Stimulated activated CD8-positive, alpha-beta memory T cell treated with anti-CD3 and anti-CD28 coated beads, Interleukin-4, amount 100 ng/mL, for 1 hour (primary cell): ENCODE measurements at places on chromosomes 5 and 9.

DNA sequence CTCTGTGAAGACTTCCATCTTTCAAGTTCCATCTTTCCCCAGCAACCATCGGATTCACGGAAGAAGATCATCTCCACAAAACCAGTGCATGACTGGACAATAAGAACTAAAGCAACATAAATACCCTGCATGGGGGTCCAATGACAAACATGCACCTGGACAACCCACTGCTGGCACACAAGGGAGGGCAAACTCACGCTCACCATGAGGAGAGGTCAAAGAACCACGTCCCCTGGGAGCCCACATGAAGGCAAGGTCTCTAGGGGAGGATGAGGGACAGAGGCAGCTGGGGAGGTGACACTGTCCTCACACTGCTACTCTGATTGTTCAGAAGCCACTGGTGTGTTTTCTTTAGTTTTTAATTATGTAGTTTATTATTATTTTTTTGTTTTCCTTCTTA lies 190.8 kb downstream of the MED10 start:
- no peak for DNase-seq

GRCh38 chr5:154858972-154859871 lies 795 bp downstream of the CNOT8 start:
- DNase-seq: no peak

DNA sequence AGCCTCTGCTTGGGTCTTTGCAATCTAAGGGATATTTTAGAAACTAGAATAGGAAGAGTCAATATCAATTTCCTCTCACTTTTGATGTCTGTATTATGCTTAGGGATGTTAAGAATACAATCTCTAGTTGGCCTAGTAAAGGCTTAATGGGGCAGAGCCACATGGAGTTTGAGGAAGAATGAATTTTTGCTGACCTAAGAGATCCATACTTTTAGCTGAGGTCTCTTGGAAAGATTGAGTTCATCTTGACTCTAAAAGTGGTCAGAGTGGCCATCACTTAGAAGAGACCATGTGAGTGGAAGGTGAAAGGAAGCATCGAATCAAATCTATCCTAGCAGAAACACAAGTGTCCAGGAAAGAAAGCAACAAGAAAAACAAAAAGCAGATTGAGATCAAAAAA lies 92.2 kb upstream of the SLC28A3 start:
- no peak for DNase-seq

DNA sequence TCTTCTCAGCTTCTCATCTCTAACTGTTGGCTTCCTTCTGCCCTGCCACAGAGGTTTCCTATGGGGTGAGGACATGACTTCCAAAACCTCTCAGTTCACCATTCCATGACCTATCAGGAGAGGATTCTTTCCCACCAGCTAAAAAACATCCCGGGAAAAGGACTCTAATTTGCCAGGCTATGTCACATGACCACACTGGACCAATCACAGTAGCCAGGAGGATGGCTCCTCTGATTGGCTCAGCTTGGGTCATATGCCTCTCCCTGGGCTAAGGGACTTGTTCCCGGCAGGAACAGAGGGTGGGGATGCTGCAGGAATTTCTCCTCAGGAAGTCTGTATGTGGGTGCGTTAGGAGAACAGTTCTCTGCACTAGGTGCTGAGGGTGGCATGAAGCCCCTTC lies 40.3 kb upstream of the XPA start:
- no peak for DNase-seq

DNA sequence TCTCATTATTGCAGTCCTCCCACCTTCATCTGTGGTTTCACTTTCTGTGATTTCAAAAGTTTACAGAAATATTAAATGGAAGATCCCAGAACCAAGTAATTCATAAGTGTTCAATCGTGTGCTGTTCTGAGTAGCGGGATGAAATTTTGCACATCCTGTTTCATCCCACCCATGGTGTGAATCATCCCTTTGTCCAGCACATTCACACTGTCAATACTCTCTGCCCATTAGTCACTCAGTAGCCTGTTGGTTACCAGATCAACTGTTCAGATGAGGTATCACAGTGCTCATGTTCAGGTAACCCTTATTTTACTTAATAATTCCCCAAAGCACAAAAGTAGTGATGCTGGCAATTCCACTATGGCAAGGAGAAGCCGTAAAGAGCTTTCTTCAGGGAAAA lies 26.8 kb downstream of the FAM81B start:
- no peak for DNase-seq

DNA sequence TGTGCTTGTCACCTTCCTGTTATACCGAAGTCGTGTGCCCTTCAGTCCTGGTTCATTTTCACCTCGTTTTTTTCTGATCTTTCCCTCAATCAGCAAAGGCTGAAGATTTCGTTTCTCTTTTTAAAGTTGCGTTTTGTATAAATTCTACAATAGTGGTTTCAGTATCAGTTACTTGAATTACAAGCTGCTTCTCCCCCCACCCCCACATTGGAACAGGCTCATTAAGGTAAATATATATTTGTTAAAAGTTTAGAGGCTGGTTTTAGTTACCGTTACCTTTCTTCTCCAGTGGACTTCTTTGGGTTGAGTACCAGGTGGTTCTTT lies 881 bp downstream of the SUB1 start:
- no peak for DNase-seq

DNA sequence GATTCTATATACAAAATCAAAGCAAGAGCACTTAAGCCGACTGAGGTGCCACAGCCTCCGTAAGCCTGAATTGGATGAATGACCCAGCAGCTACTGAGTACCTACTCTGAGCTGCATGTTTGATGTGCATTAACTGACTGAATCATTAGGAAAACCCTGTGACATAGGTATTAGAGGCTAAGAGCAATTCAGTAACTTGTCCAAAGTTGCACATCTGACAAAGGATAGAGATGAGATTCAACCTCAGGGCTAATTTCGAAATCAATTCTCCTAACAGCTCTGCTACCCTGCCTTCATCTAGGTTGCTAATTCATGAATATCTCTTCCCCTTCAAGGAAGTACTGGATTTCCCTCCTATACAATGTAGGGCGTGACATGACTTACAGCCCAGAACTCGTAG lies 89.1 kb upstream of the GLIS3 start:
- no peak for DNase-seq

DNA sequence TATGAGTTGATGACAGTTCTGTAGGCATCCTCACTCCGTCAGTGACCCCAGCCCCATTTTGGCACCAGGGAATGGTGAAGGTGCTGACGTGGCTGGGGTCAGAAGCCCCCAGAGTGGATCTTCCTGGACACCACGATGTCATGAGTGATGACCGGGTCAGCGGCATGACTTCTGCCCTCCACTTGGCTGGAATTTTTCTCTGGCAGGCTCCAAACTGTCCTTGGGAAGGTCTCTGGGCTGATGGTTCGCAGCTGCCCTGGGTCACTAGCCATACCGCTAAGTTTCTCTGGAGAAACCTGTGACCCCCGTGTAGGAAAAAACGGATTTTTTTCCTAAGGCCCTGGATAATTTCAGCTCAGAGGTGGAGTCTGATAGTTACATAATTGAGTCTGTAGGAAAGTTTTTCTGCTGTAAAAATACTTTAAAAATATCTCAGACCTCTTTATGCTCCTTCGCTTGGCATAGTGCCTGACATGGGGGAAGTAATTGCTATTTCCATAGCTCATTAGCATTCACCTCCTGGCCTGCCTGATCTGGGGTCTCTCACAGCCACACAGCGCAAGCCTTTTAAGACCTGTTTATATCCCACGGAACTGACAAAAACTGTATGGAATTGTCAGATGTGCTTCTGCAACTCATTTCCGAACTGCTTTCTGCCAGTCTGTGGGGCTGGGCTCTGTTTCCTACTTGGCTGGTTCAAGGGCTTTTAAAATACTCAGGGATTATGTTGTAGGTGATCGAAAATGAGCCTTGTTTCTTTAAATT lies 69.2 kb downstream of the ANGPTL2 start:
- no peak for DNase-seq

GRCh38 chr5:62727861-62728260 lies 149.2 kb downstream of the LRRC70 start:
- no peak for DNase-seq

DNA sequence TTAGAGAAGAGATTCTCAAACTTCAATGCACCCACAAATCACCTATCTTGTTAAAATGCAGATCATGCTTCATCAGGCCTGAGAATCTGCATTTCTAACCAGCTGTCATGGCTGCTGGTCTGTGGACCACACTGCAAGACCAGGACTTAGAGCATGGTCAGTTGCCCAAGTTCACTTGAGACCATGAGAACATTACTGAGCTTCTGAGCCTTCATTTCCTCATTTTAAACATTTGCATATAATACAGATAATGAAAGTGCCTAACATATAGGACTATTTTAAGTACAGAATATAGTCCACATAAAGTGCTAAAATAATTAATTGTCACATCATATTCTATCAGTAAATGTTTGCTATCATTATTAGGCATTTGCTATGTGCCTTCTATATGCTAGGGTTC lies 260.8 kb upstream of the TNC start:
- DNase-seq: no peak
